Esophagus muscularis mucosa (tissue), 4 donors: ENCODE measurements at places on chromosomes 7 and 10. TPM values are rescaled to one million over a fixed set of nuclear protein-coding genes. Genes with fewer than 3 reads are reported as not detected.

Gene PPIF
- total RNA-seq: 19.5 TPM

Gene PNLIPRP2
- total RNA-seq: not detected

Gene ACSL5
- 10.9 TPM for total RNA-seq

Gene GDF2
- not detected for total RNA-seq

Gene MNX1
- total RNA-seq: not detected

Gene ZNF239
- 5.5 TPM for total RNA-seq

Gene CHST3
- 43.0 TPM for total RNA-seq

Gene SPDYE6
- total RNA-seq: not detected

Gene ARMH3
- 13.4 TPM for total RNA-seq

Gene SEMA3E
- 10.1 TPM for total RNA-seq

Gene RTKN2
- 0.11 TPM for total RNA-seq

Gene H2BK1
- total RNA-seq: not detected

Gene OPN1SW
- total RNA-seq: not detected

Gene PPP1R3C
- total RNA-seq: 46.7 TPM

Gene SPDYE1
- total RNA-seq: not detected

Gene SPAM1
- not detected for total RNA-seq

Gene PSPH
- 10.8 TPM for total RNA-seq

Gene ARHGEF35
- 2.0 TPM for total RNA-seq

Gene AQP1
- total RNA-seq: 578 TPM

Gene CACUL1
- 32.8 TPM for total RNA-seq

Gene BRAF
- total RNA-seq: 50.7 TPM

Gene HKDC1
- total RNA-seq: 0.17 TPM

Gene PLAU
- total RNA-seq: 8.2 TPM

Gene HIPK2
- total RNA-seq: 40.9 TPM

Gene VPS41
- total RNA-seq: 33.2 TPM

Gene MSMB
- total RNA-seq: not detected

Gene SUN3
- not detected for total RNA-seq

Gene WASL
- total RNA-seq: 36.7 TPM

Gene CHRM2
- 20.0 TPM for total RNA-seq

Gene ERVW-1
- total RNA-seq: not detected

Gene OSBPL3
- 2.6 TPM for total RNA-seq

Gene SMIM30
- 25.2 TPM for total RNA-seq

Gene CPN1
- not detected for total RNA-seq

Gene ZC3HAV1L
- total RNA-seq: 9.6 TPM

Gene TFPI2
- not detected for total RNA-seq

Gene TMEM196
- not detected for total RNA-seq

Gene EVX1
- total RNA-seq: not detected

Gene COL28A1
- total RNA-seq: 15.1 TPM

Gene STEAP1B
- total RNA-seq: 2.2 TPM

Gene SPDYE8
- not detected for total RNA-seq

Gene LRRD1
- total RNA-seq: not detected

Gene TBXAS1
- 10.8 TPM for total RNA-seq

Gene STOX1
- total RNA-seq: 10.8 TPM

Gene NUDT13
- total RNA-seq: 2.1 TPM

Gene HMX2
- total RNA-seq: not detected

Gene CTTNBP2
- total RNA-seq: 15.3 TPM

Gene DRGX
- total RNA-seq: not detected

Gene TUBAL3
- not detected for total RNA-seq

Gene PIP4K2A
- total RNA-seq: 34.3 TPM

Gene AEBP1
- total RNA-seq: 159 TPM

Gene GIGYF1
- total RNA-seq: 33.5 TPM

Gene EBLN1
- total RNA-seq: not detected

Gene NEUROD6
- total RNA-seq: not detected
